Activated CD4-positive, alpha-beta T cell treated with anti-CD3 and anti-CD28 coated beads for 48 hours (primary cell): ENCODE measurements at places on chromosomes 3 and 15.

- no peak for DNase-seq
Observed at GRCh38 chr3:152595975-152596821, 238.7 kb upstream of the P2RY1 start.

DNA sequence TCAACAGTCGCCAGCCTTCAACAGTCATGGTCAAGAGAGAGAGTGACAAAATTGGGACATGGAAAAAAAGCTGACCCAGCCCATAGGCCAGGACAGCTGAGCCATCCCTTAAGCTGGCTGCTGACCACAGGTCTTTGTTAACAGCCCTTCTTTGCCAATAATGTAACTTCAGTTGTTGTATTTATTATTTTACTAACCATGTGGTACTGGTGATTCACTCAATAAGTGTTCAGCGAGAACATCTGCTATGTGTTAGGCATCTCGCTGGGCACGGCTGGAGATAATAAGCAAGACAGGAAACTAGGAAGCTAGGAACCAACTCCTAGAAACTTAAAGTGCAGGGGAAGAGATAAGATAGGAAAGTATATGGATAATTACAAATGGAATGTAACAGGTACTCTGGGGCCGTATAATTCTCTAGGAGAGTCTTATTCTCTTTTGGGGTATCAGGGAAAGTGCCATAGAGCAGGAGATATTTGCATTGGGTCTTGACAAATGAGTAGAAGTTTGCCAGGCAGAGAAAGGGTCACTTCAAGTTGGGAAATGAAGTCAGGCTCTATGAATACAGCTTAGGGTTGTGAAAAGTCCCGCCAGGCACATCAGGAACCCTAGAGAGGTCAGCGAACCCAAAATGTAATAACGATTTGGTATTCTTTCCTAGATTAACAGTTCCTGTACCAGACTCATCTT lies 84.0 kb upstream of the TRA2B start:
- DNase-seq, result no peak

- no peak for DNase-seq
Observed at GRCh38 chr3:16240229-16241023, 24.3 kb downstream of the DPH3 start.

DNA sequence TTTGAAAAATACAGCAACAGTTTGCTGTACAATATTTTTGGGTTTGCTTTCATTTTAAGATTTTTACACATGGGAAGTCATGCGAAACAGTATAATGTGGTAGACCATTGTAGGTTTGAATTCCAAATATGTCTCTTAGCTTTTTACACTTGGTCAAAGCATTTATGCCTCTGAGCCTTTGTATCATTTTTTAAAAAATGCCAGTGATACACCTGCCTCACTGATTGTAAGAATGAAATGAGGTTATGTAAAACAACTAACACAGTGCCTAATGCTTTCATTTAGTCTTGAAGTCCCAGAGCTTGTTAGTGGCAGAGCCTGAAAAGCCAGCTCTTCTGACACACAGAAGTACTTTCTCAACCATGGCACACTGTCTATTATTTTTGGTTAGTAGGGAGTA lies 202.0 kb downstream of the UBE2E2 start:
- DNase-seq, result no peak

DNA sequence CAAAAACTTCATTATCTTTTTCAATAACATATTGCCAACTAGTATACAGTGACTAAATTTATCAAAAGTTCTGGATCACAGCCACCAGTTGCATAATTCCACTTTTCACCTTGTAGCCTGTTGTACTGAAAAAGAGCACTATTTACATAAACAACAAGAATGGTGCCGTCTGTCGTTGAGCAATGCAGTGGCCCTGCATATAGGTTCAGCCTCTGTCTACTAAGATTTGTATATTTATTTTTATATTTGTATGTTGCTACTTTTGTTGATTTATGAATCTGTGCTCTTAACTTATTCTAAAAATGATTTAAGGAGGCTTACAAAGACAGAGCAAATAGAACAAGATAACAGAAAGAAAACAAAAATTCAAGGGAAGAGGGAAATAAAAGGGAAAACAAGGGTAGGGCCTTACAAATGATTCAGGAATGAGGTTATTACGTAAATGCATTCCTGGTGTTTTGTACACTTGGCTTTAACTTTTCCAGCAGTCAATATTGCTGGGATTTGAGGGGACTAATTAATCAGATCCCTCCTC lies 257.6 kb upstream of the STT3B start:
- no peak for DNase-seq

DNA sequence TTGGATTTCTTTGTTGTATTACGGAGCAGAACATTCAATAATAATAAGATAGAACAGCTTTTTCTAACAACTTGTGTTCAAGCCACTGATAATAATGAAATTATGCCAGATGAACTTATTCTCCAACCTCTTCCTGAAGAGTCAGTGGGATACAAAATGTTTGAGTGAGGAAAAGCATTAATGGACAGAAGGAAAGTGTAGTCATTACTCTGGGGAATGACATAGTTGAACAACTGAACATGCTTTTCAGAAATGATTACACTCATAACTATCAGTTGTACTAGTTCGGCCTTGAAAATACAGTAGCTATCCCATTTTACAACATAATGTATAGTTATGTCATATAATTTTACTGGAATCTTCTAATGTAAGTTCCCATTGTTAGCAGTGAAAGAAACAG lies 55.9 kb downstream of the ALCAM start:
- DNase-seq, result no peak

GRCh38 chr3:187369089-187369447 lies 883 bp downstream of the RTP4 start:
- peak; percentile 4 for DNase-seq

GRCh38 chr3:128667641-128668040 lies 17.0 kb upstream of the RPN1 start:
- DNase-seq, result no peak

- DNase-seq, result no peak
Observed at GRCh38 chr15:32675466-32675865, 34.0 kb downstream of the SCG5 start.

- DNase-seq, result peak; percentile 65
Observed at GRCh38 chr15:41585127-41586047, 26.4 kb downstream of the TYRO3 start.

- DNase-seq, result no peak
Observed at GRCh38 chr3:59882746-59883145, 832.9 kb upstream of the CFAP20DC start.

DNA sequence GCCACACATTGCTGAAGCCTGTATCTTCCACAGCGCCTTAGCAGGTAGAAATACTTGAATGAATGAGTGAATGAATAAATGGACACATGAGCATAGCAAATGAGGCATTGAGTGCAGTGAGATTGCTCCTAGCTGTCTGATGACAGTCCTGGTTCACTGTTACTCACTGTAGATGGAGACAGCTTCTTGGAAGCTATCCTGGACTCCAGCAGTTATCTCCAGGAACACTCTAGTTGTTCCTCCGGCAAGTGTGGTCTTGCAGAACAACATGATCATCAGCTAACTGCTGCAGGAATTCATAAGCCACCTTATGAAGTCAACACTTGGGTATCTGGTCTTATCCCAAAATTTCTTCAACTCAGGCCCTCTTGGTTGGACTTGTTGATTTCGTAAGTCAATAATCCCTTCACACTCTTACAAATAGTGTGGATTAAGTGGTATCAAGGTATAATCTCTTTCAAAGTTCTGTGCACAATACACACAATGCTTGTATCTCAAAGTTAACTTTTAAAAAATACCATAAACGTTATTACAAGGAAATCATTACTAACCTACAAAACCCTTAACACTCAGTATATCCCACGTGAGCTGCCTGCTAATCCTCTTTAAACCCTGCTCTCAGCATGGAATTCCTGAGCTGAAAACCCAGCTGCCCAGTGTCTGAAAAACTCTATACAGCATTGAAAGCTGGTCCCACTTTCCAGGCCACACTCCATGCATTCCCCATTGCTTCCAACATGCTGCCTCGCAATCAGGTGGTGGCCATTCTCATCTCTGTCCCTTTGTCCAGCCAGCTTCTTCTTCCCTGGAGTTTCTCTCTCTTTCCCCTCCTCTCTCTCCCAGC lies 14.4 kb upstream of the ZBTB38 start:
- DNase-seq, result no peak

DNA sequence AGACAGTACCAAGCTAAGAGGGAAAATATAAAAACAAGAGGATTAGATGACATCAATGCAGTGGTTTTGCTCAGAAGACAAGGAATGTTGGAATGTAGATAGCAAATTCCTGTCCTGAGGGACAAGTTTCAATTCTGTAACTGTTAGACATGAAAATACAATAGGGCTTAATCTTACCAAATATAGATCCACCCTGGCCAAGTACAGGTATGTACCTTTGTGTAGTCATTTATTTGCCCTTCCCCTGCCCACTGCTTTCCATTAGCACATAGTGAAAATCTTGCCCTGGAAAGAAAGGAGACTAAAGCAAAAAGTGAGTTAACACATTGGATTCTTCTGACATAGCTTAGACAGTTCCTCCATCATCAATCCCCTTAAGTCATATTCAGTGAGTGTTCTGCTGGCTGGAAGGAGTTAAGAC lies 389.0 kb upstream of the THBS1 start:
- DNase-seq, result no peak

- no peak for DNase-seq
Observed at GRCh38 chr15:92384381-92384780, 9.3 kb upstream of the ST8SIA2 start.

DNA sequence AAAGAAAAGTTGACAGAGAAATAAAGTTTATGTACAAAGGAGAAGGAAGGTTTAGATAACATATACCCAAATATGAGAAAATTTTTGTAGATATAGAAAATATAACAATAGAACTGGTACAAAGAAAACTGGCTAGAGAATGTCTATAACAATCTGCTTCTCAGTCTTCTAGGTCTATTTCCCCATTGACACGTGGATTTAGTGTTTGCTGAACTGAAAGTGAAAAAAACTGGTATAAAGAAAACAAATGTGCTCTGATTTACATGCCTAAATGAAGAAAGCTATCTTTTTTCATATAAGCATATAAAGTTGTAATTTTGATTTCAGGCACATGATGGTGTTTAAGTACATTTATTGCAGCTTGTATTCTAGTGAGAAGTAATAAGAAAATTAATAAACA lies 9.8 kb downstream of the KCNMB2 start:
- no peak for DNase-seq

DNA sequence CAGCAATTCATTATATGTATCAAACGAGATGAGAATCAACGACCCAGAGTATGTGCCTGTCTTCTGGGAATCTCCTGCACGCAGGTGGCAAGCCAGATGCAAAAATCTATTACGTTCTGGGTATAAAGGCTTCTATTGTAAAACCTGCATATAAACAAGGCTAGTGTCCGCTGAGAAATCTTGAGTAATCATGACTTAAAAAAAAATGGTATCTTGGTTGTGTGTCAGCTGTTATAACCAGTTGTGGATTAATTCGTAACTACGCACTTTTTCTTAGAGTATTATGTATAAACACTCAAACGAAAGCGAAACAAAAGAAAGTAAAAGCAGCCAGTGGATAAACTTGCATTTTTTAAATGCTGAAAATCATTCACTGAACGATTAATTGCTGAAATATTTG lies 509.1 kb downstream of the RSL24D1 start:
- no peak for DNase-seq

DNA sequence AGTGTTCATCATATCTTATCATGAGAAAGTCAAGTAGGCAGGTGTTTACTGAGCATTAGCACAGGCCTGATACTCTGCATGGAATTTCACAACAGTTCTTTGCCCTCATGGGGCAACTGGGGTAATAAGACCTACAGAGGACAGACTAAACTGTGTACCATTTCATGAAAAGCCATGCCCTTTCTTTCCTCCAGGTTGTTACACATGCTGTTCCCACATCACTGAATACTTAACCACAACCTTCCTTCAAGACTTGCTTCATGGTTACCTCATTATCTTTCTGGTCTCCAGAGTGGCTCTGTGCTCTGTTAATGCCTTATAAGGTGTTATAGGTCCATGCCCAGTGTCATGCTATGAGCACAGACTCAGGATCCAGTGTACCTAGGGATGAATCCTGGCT lies 28.2 kb upstream of the RSL24D1 start:
- DNase-seq, result no peak

DNA sequence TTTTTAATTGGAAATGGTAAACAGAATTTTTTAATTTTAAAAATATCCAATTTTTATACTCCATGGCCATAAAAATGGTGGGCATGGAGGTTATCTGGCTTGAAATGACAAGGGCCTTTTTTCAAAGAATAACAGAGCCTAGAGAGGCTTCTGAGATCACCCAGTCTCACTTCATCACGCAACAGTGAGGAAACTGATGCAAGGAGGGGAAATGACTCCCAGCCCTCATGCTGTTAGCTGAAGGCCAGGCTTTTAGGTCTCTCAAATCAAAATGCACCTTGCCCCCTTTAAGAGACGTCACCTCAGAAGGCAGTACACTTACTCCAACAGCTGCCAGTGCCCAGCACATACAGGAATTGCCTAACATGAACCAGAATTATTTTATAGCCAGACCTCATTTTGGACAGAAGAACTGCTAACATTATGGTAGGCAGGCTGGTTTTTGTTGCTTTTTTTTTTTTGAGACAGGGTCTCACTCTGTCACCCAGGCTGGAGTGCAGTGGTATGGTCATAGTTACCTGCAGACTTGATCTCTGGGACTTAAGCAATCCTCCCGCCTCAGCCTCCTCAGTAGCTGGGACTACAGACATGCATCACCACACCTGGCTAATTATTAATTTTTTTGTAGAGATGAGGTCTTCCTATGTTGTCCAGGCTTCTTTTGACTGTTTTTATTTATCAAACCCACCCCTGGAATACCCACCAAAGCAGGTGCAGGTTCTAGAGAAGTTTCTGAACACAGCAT lies 9.1 kb downstream of the RAB43 start:
- DNase-seq, result peak; percentile 66

- no peak for DNase-seq
Observed at GRCh38 chr3:128227507-128227906, 74.2 kb downstream of the EEFSEC start.

DNA sequence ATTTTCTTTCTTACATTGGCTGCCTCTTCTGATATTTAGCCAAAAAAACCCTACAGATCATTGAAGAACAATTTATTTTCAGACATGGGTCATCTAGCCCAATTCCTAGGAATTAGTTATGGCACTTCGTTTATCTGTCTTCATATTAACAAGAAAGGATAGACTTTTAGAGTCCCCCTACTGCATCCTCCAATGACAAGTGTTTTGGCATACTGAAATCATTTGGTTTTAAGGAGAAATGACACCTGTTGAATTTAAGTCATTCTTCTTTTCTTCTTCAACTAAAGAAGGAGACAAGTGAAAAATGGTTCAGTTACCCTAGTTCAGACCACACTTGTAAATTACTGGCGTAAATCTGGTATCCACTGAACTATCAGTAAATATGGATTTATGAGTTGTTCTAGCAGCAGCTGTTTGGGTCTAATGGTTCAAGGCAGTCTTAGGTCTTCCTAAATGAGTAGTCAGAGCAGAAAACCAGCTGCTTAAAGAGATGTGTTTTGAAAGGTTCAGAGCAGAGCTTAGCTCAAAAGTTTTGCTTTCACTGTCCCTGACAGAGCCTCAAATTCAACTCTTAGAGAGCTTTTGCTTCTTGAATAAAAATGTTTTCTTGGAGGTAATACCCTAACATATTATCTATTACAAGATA lies 5.6 kb downstream of the VGLL3 start:
- no peak for DNase-seq

- DNase-seq, result no peak
Observed at GRCh38 chr15:71212146-71212545, 96.9 kb downstream of the THSD4 start.

- DNase-seq, result no peak
Observed at GRCh38 chr3:197782230-197782629, 8.8 kb upstream of the LRCH3 start.
